T-helper 17 cell (primary cell): ENCODE measurements at places on chromosomes 3 and 15. TPM values are rescaled to one million over a fixed set of nuclear protein-coding genes. Genes with fewer than 3 reads are reported as not detected.

NIT2 gene
- 24.0 TPM for total RNA-seq

LIPH gene
- 0.32 TPM for total RNA-seq

FOXB1 gene
- total RNA-seq, result 0.21 TPM

ACAP2 gene
- total RNA-seq, result 85.8 TPM

DNA sequence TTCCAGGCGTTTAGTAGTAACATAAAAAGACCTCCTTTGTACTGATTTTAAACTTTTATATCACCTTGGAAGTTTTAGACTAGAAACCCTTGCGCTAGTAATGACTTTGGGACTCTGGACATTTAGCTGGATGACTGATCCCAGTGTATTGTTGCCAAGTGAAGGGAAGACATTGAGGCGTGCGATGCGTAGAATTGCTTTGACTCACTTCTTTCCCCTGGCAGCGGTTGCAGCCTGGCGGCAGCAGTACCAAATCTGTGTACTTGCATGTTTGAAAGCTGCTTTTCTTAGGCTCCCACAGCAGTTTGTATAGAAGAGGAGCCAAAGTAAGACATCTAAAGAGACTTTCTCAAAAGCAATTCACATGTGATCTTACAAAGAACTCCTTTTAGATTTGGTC is 151.6 kb downstream of the BBX start:
- DNase-seq, result no peak

DNA sequence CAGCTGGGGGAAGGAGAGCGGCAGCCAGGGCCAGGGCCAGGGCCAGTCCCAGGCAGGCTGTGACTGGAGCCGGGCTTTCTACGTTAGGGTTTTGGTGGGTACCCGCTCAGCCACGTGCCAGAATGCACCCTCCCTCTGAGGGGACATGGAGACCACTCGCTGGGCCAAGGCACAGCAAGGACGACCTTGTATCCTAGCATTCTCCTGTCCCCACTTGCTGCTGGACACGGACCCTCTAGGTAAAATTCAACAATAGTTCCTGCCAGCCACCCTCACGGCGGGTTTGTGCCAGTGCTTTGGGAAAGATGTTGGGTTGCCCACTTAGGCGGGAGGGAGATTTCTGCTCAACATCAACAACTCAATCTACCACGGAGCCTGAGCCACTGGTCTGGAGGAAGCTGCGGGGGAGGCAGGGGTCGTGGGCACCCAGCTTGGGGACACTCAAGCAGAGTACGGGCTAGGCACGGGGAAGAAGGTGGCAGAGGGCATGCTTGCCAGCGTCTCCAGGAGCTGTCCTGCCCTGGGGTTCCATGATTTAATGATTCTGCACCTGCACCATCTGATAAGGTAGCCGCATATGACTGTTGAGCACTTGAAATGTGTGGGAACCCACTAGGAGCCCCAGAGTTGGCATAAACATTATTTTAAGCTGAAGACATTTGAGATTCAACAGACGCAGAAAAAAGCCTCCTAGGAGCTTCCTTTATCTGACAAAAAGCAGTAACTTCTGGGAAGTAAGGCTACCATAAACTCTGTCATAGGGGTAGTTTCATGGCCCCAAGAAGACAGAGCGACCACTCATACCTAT is 22.5 kb upstream of the C15orf39 start:
- no peak for DNase-seq

DNA sequence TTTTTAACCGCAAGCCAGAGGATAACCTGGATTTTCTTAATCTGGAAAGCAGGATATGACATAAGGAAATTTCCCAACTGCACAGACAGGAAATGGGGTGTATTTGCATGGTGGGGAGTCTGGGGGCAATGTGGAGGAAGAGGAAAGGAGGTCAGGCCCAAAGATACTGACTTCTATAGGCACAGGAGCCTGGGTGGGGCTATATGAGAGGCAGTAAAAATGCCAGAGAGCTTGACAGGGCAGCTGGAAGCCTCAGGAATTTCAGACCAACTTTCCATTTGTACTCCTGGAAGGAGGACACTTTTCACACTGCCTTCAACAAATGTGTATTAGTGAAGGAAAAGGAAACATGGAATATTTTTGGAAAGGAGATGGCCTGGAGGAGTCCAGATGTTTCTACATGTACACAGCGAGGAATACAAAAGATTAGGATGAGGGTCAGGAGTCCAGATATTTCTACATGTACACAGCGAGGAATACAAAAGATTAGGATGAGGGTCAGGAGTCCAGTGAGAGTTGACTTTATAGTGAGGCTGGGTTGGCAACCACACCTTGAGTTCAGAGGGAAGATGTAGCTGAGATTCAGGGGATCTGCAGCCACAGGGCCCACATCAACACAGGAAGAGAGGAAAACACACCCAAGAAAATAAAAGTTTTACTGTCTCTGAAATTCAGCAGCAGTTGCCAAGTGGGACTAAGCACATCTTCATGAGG is 111.9 kb upstream of the PTPRG start:
- DNase-seq, result no peak

GRCh38 chr3:115381573-115381912 is 234.5 kb upstream of the ZBTB20 start:
- no peak for DNase-seq

- DNase-seq, result no peak
Measured at GRCh38 chr3:187352581-187353575, 15.3 kb upstream of the RTP4 start.
